Activated CD4-positive, alpha-beta T cell treated with anti-CD3 and anti-CD28 coated beads, Interleukin-2, amount 10 ng/mL, durations not matched to agents 7 days and 5 days (primary cell): ENCODE measurements at places on chromosomes 4 and X. TPM values are rescaled to one million over a fixed set of nuclear protein-coding genes. Genes with fewer than 3 reads are reported as not detected.

Gene DGKK
- not detected for total RNA-seq

Gene SNX25
- total RNA-seq: 9.0 TPM

Gene C4orf36
- not detected for total RNA-seq

Gene DAPP1
- 39.5 TPM for total RNA-seq

Gene CCDC149
- not detected for total RNA-seq

Gene PAGE3
- not detected for total RNA-seq

Gene TMEM255A
- total RNA-seq: not detected

Gene IGFBP7
- total RNA-seq: 0.27 TPM

Gene HSFX2
- total RNA-seq: not detected

Gene GUF1
- total RNA-seq: 23.6 TPM

Gene TLR2
- total RNA-seq: 0.97 TPM

Gene TDO2
- not detected for total RNA-seq

Gene GLUD2
- total RNA-seq: 0.32 TPM

Gene MXRA5
- total RNA-seq: not detected

Gene MAGEC1
- not detected for total RNA-seq

Gene INPP4B
- total RNA-seq: 71.6 TPM

Gene PRKG2
- 0.25 TPM for total RNA-seq

Gene STOX2
- total RNA-seq: not detected

Gene SSX2B
- total RNA-seq: not detected

Gene SSX4
- not detected for total RNA-seq

Gene LIMCH1
- not detected for total RNA-seq

Gene GAGE2A
- not detected for total RNA-seq

Gene LAMTOR3
- 28.9 TPM for total RNA-seq

Gene MAP9
- total RNA-seq: 3.1 TPM

Gene PRPS1
- 68.9 TPM for total RNA-seq

Gene TSPAN7
- total RNA-seq: 0.12 TPM

Gene SLITRK2
- not detected for total RNA-seq

Gene OTUD4
- total RNA-seq: 56.9 TPM

Gene ADGRL3
- not detected for total RNA-seq

Gene CNOT6L
- 122 TPM for total RNA-seq

Gene RIBC1
- 1.4 TPM for total RNA-seq

Gene ATP6AP2
- 72.3 TPM for total RNA-seq

Gene PGRMC1
- 30.1 TPM for total RNA-seq

Gene SEL1L3
- total RNA-seq: 47.6 TPM
